Stimulated activated CD4-positive, alpha-beta T cell treated with anti-CD3 and anti-CD28 coated beads, Interleukin-2, amount 100 ng/mL, for 4 hours (primary cell): ENCODE measurements at places on chromosomes 16 and 17.

- no peak for DNase-seq
Measured at GRCh38 chr17:15385305-15385704, 43.9 kb upstream of the TEKT3 start.

- no peak for DNase-seq
Measured at GRCh38 chr16:64989050-64989449, 132.8 kb downstream of the CDH11 start.

DNA sequence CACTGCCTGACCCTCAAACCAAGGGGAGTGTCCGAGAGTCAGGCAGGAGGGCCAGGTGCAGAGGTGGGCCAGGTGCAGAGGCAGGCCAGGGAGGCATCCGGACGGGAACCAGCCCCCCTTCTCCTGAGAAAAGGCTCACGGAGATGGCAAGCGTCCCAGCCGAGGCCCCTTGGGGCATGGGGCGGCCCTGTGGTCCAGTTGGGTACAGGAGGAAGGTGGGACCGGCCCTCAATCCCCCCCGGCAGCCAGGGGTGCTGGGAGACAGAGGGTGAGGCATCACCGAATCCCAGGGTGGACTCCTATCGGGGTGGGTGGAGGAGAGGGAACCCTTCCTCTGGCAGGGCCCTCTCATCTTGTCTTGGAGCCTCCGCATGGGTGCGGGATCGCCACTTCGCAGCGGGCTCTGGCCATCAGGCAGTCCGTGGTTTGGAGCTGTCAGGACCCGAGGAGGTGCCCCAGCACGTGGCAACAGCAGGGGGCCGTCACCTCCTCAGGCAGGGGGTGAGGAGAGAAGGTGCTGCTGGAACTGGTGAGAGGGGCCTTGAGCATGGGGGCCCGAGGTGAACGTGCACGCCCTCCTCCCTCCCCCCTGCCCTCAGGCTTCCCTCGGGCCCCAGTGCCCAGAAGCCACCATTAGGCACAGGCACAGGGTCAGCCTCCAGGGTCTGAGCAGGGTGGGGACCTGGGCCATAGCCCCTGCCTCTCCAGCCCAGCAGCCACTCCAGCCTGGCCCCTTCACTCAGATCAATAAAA is 38.7 kb upstream of the SLC38A10 start:
- DNase-seq: no peak

- no peak for DNase-seq
Measured at GRCh38 chr17:9144502-9145249, 123.4 kb downstream of the NTN1 start.

- DNase-seq: no peak
Measured at GRCh38 chr16:83666449-83666848, 141.3 kb upstream of the HSBP1 start.

- no peak for DNase-seq
Measured at GRCh38 chr17:71548540-71549190, 572.2 kb upstream of the SOX9 start.

DNA sequence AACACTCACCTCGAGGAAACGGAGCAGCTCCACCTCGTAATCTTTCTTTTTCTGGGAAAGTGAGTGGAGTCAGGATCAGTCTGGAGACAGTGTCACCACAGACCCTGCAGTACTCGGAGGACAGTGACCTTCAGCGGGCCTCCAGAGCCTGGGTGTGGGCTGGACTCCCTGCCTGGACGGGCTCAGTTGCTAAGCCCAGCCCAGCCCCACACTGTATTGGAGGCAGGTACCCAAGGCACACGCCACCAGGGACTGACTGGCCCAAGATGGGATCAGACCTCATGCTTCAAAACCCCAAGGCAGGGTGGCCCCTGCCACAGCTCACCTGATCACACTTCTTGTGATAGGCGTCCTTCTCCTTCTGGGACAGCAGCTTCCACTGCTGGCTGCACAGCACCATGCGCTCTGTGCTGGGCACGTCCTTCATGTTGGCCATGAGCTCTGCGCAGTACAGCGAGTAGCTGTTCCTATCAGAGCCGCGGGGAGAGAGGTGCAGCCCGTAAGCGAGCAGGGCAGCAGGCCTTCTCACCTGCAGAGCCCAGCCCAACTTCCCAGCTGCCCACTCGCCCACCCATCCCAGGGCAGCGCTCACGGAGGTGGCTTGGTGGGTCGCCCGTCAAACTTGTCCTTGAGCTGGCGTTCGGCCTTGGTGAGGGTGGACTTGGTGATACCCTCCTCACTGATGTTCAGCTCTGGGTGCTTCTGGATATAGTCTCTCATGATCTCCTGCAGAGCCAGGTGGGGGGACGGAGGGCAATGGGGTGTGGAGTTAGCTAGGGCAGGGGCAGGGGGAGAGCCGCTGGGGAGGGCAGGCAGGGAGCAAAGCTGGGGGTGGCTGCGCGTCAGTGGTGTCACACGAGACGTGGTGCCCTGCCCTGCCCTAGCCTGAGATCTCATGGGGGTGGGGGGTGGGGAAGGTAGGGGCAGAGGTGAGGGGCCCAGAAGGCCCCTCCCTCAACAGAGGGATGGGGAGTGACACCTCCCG is 7.9 kb downstream of the UBTF start:
- DNase-seq: no peak

DNA sequence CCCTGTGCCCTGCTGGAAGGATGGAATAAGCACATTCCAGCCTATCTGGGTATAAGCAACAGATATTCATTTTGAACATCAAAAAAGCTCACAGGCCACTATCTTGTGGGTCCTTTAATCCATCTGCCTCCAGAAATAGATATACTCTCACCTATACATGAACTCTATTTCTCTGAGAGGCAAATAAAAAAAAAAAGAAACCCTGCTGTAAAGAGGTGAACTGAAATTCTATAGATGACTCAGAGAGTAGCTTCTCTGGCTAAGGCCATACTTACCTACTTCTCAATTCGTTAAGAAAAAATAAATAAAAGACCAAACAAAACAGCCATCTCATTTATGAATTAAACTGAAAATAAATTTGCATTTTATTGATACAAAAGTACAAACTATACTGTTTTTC is 86.3 kb downstream of the DYNLRB2 start:
- no peak for DNase-seq
